ENCODE measurements at places on chromosomes 12 and 14.

GRCh38 chr12:55653031-55653430 is 16.3 kb downstream of the OR10P1 start:
- DNase-seq = no peak

- DNase-seq = no peak
These were observed 56.0 kb downstream of the PTPRB start for GRCh38 chr12:70581208-70581607.

DNA sequence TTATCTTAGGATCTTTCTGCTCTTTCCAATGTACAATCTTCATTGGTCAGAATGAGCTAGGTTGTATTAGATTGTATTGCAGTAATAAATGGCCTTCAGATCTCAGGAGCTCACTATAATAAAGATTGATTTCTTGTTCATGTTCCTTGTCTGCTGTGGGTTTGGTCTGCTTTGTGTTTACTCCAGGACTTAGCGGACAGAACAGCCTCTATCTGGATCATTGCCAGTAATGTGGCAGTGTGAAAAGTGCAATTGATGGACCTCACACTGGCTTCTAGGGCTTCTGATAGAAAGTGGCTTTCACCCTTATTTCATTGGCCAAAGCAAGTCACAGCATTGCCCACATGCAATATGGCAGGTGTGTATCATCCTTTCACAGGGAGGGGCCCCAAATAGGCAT is 81.2 kb downstream of the BTG1 start:
- DNase-seq = no peak

DNA sequence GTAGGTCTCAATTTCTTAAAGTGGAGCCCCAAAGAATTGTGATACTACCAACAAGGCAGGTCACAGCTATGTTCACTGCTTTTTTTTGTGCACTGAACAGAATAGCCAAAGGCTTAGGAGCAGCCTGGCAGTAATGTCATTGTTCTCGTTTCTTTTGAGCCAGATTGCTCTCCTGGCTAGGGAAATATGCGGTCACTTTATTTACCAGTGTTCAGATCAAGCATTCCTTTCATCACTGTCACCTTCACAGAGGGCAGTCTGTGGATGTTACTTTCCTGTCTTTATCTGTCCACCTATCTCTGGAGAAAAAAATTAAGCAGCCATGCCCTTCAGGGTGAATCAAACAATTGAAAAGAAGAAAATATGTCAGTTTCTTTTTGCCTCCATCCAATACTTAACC is 159.6 kb downstream of the BTG1 start:
- no peak for DNase-seq

- DNase-seq = no peak
These were observed 2.1 kb downstream of the KCNC2 start for GRCh38 chr12:75207338-75208083.

- DNase-seq = no peak
These were observed 867.2 kb downstream of the BCL11B start for GRCh38 chr14:98404811-98405210.

DNA sequence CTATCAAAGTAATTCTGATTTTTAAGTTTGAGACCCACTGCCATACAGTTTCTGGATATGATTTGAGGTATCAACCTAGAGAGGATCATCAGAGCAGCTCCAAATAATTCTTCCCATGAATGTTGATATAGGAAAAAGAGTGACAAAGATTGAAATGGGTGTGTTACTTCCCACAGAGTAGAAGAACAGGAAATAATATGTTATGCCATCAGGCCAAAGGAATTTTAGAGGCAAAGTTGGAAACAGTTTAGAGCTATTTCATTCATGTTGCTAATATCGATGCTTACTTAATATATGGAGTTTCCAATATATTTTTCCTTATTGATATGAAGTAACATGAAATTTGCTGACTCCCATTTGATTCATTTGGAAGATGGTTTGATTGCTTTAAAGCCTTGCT is 8.9 kb upstream of the MSRB3 start:
- DNase-seq = no peak

DNA sequence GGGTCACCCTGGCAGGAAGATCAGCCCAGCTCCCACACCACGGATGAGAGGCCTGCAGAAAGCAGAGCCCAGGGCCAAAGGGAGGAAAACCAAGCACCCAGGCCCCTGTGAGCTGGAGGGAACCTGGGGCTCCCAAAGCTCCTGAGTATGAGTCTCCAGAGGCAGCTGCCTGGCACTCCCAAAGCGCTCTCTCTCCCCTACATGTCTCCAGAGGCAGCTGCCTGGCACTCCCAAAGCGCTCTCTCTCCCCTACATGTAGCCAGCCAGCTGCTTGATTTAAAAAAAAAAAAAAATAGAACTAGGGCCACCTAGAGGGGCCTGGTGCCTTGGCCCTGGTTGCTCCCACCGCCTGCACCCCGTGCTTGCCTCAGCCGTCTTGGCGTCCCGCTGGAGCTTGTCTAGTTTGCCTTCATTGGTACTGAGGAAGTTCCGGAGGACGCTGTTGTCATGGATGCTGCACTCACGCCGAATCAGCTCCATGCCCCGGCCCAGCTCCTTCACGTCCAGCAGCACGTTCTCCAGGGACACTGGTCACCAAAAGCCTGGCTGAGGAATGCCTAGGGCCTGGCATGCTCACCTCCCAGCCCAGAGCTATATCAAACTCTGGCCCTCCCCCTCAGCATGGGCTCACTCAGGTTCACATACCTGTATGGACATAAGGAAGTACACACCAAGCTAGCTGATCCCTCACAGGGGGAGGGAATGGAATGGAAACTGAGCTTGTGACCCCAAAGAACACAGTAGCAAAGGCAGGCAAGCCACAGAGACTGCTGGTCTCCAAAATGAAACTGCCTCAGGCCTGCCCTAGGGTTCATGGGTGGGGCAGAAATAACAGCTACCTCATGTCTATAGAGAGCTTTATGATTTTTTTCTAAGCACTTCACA is 24.7 kb downstream of the PRPF40B start:
- DNase-seq = no peak

DNA sequence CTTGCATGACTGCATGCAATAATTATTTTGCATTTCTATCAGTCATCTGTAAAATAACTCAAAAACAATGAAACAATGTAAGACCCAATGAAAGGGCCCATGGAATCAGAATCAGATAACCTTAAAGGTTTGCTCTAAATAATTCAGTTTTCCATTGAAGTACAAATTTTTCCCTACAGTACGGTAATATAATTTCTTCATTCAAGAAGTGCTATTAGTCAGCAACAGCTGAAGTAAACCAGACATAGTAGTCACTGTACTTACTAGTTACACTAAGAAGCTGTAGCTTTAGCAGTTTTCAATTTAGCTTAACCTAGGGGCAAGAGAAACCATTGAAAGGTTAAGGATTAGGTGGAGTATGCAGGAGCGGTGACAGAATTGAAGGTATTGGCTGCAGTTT is 43.5 kb downstream of the BCAT1 start:
- DNase-seq = no peak

DNA sequence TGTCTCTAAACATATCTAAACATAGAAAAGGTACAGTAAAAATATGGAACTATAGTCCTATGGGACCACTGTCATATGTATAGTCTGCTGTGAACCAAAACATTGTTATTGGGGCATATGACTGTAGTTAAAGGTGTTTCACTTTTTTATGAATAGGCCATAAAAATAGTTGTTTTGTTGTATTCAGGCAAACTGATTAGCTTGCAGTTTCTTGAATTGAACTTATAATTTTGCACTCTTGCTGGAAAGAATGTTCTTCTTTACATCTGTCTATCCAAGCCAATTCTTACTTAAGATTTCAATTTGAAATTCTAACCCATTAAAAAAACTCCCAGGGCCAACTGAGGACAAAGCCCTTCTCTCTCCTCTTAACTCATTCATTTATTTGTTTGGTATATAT is 234.1 kb downstream of the NOVA1 start:
- DNase-seq = no peak

GRCh38 chr14:67882986-67883555 is 63.5 kb downstream of the RAD51B start:
- no peak for DNase-seq

GRCh38 chr12:55955344-55955743 is 10.5 kb downstream of the PMEL start:
- DNase-seq = no peak

GRCh38 chr14:64502887-64503433 is 678 bp downstream of the ZBTB25 start:
- DNase-seq = no peak

DNA sequence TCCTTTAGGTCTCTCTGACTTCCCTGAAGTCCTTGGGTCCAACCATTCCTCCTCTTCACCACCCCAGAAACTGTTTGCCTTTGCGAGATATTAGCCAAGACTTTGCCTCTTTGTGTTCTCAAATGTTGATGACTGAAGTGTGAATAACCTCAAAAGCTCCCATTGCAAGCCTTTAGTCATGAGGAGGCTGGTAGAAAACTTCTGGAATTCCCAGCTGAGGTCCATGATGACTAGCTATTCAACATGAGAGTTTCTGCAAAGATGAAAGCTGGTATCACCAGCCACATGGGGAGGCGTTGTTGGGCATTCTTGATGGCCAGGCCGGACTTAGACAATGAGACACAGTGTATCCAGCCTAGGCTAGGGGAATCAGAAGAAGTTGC is 111.7 kb downstream of the TBX5 start:
- no peak for DNase-seq

DNA sequence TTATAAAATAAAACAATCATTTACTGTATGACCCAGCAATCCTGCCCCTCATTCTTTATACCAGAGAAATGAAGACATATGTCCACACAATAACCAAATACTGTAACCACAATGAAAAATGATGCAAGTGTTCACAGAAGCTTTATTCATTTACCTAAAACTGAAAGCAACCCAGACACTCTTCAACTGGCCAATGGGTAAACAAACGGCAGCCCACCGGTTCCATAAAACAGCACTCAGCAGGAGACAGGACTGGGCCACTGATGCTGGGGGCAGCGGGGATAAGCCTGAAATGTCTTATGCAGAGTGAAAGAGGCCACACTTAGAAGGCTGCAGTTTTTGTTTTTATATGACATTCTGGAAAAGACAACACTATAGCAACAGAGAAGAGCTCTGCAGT is 15.1 kb downstream of the DDX51 start:
- DNase-seq = no peak

DNA sequence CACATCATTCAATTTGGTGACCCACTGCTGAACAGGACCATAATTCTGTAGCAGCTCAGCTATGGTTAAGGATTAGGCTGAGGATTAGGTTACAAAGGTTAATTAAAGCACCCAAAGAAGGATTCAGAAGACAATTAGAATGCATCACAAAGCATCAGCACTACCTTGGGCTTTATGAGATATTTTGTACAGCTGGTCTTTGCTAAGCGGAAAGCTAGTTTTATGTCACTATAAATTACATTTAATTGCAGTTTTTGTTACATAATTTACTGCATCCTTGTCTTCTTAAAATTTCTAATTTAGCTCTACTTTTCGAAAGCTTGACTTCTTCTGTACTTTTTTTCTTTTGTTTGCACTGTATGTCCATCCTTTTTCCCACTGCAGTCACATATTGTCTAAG is 711.5 kb downstream of the RPS29 start:
- DNase-seq = no peak

DNA sequence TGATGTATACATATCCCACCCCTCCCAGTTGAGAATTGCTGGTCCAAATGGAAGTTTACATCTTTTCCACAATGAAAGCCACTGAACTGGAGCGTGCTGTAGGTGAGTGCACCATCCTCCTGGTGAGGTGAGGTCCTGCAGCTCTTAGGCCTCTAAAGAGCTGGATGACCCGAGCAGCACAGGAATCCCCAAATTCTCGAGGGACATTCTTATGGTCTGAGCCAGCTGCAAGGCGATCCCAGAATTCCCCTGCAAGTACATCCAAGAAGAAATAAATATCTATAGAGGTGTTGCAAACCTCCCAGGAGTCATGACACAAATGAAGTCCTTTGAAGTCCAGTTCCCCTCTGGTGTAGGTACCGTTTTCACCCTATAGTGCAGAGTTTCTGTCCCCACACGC is 24.0 kb downstream of the TMEM132C start:
- no peak for DNase-seq

GRCh38 chr12:128402486-128403243 is 135.7 kb downstream of the TMEM132C start:
- DNase-seq = no peak

DNA sequence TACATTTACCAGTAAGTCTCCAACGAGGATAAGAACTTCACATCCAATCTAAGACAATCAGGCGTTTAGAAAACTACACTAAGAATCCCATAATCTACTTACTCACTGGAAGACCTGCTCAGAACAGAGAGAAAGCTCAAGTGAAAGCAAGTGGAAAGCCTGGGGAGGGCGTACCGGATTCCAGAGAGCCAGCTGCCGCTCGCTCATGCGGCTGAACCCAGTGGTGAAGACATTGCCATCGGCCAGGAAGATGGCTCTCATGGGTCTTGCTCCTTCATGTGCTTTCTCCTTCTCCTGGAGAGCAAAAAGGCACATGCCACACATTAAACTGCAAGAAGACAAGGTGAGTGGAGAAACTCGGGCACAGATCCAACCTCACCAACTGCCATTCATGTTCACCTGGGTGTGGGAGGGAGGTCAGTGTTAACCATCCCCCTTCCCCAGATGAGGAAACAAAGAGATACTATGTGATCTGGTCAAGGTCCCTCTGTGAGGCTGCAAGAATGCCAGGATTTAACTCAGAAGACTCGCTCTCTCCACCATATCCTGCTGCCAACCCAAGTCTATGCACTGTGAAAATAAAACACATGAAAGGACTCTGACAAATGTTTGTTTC is 23.5 kb upstream of the SELPLG start:
- DNase-seq = no peak

GRCh38 chr12:13691598-13691997 is 289.8 kb downstream of the GRIN2B start:
- no peak for DNase-seq

DNA sequence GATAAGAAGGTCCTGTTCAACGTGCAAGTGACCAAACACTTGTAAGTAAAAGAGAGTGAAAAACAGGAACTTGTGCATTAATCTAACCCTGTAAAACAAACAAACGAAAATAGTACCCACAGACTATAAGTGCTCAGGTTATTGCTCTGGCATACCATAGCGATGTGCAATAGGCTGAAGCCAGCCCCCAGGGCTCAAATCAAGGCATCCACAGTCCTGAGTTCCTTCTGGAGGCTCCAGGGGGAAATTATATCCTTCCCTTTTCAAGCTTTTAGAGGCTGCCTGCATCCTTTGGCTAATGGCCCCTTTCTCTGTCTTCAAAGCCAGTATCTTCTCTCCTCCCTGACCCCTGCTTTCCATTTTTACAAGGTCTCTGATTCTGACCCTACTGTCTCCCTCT is 8.1 kb upstream of the CMAS start:
- no peak for DNase-seq

All from activated CD4-positive, alpha-beta T cell treated with anti-CD3 and anti-CD28 coated beads, Interleukin-2, amount 50 U/mL, for 24 hours (primary cell).